ENCODE measurements at places on chromosomes 2 and 18.

GRCh38 chr2:157625296-157625695 is 3.4 kb downstream of the ACVR1C start:
- peak; percentile 28 for DNase-seq

GRCh38 chr2:232342635-232343565 is 35.7 kb upstream of the ALPP start:
- no peak for DNase-seq

DNA sequence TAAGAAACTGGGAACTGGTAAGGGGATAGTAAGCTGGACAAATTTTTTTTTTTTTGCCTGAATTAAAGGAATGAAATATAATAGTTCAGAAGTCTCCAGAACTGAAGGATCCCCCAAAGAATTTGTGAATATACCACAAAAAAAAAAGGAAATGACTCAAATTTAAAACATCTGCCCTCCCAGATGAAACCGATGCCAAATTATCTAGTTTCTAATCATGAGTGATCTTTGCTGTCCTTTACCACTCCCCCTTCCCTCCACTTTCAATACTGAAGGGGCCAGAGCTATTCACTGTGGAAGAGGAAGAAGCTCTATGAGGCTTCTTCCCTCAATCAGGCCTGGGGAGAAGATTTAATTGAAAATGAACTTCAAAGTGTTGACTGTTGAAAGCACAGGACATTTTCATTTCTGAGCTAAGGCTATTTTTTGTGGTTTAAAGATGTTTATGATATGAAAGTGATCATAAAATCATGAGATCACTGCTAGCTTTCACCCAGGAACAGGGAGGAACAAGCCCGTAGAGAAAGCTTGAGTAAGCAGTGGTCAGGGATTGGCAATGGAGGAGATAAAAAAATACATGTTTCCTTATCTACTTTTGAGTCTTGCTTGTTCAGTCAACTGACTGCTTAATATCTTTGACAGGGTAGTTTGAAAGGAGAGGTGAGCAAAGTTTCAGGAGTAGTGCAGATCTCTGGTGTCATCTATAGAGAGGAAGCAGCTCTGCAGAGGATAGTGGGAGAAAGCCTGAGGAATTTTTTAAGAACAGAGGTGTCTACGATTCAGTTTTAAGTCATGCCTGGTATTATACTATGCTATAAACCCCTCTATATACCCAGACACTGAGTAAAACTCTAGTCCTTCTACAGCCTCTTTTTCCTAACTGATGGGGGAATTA is 409.5 kb upstream of the FIGN start:
- no peak for DNase-seq

DNA sequence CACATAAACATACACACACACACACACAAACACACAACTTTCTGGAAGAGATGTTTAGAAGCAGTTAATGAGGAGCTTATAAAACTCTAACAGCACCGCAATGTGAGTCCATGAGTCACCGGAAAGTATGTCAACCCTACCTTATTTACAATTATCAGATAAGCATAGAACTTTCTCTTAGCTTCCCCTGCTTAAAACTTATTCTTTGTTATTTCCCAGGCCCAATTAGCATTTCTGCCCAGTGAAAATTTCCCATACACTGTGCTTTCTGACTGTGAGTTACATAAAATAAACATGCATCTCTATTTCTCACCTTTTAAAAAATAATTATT is 737.6 kb downstream of the LRP1B start:
- DNase-seq = no peak

- DNase-seq = no peak
These were observed 175.7 kb downstream of the FAM210A start for GRCh38 chr18:13550418-13551304.

DNA sequence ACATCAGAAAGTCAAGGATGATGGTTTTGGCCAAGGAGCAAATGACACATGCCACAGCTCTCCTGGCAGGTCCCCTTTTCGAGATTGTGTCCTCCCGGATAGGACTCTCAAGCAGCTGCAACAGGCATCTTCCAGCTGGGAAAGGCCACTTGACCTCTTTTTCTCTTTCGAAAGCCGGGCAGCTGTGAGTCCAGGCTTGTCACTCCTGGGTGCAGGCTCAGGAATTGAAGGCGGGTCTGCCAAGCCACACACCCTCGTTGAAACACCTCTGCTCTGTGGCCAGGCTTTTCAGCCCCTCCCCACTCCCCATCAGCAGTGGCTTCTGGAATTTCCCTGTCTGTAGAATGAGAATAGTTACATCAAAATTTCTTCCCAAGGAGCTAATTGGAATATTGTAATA is 98.0 kb downstream of the CCDC138 start:
- no peak for DNase-seq

- peak; percentile 25 for DNase-seq
These were observed 866 bp downstream of the CRIM1 start for GRCh38 chr2:36356298-36356989.

GRCh38 chr2:41970988-41971660 is 76.7 kb upstream of the PKDCC start:
- no peak for DNase-seq

DNA sequence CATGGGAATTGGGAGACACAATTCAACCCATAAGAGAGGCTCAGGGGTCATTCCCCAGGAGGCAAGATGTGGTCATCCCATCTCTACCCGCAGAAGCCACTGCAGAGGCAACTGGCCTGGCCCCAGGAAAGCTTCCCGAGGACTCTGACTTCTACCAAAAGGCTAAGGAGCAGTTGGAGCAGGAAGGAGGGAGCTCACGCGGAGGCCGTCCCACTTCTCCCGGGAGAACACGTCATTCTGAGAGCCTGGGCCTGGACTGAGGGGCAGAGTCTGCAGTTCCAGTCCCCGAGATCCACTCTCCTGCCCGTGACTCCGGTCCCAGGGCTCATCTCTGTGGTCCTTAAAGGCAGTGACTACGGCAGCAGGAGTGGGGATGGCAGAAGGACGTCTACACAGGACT is 69.0 kb upstream of the TAF1B start:
- no peak for DNase-seq

DNA sequence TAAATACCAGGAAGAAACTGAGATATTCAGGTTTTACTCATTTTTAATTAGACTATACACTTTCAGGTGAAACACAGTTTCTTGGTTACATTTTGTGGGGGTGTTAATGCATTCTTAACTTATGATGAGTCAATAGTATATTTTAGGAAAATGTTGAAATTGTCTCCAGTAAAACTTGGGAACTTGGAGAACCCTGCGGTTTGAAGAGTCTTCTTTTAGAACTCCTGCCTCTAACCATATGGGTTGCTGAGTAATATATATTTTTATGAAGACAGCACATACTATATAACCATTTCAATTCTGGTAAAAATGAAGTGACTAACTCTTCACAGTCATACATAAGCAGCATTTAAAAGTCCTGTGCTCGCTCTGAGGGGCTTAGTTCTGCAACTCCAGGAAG is 308.2 kb upstream of the LRATD1 start:
- DNase-seq = no peak

DNA sequence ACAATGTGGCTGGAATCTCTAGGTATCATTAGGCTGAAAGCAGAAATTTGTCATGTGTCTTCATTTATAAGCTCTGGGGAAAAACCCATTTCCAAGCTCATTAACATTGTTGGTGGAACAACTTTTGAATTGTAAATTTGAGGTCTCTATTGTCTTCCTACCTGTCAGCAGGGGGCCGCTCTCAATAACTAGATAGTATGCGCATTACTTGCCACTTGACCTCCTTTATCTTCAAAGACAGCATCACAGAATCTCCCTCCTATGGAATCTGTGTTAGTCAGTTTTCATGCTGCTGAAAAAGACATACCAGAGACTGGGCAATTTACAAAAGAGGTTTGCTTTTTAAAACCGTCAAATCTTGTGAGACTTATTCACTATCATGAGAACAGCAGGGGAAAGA is 223.1 kb downstream of the CALCRL start:
- no peak for DNase-seq

- no peak for DNase-seq
These were observed 922.0 kb upstream of the NRXN1 start for GRCh38 chr2:51953931-51954330.

All from CD4-positive, alpha-beta T cell treated with Interleukin-17A for 1 hour (primary cell).